ENCODE measurements at places on chromosomes 16 and 17.
A peak's percentile ranks its signal among the peaks of the same experiment; 100 is the strongest.

DNA sequence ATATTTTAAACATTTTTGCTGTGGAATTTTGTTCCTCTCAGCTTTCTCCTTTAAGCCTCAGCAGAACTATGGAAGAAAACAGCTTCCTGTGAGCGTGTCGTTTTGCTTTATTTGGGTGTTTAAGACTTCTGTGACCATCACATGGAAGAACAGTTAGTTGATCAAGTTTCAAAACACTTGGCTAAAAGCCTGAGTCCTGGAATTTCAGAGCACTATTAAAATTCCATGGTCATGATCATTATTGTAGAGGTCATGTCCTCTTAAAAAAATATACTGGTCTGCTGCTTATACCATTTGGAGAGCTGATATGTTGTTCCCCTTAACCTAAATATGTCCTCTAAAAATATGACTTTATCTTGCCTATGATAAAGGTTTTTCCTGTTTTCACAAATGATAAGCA, 12.6 kb upstream of the CDR2 start:
- peak; percentile 18 for DNase-seq

DNA sequence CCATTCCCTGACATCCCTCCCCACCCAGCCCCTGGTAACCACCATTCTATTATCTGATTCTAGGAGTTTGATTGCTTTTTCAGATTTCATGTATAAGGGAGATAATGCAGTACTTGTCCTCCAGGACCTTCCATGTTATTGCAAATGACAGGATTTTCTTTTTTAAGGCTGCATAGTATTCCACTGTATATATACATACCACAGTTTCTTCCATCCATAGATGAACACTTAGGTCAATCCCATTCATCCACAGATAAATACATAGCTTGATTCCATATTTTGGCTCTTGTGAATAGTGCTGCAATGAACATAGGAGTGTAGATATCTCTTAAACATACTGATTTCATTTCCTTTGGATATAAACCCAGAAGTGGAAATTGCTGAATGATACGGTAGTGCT, 183.3 kb downstream of the CEP112 start:
- DNase-seq: no peak

DNA sequence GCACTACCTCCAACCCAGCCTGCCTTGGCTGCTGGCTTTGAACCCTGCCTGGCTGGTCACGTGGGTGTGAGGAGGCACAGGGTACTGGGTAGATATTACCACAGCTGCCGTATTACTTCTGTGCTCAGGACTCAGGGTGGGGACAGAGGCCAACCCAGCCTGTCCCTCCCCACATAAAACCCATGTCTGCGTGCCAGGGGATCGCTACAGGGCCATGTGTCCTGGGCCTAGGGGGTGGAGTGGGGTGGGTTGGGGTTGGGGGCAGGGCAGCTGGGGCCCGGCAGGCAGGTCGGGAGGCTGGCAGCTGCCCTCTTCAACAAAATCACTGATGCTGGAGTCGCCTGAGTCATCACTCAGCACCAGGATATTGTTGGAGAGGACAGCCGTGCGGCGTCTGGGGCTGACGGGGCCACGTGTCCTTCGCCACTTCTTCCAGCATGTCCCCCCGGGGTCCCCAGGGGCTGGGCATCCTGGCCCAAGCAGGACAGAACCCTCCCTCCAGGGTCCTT, 39.7 kb upstream of the PVALEF start:
- no peak for DNase-seq

DNA sequence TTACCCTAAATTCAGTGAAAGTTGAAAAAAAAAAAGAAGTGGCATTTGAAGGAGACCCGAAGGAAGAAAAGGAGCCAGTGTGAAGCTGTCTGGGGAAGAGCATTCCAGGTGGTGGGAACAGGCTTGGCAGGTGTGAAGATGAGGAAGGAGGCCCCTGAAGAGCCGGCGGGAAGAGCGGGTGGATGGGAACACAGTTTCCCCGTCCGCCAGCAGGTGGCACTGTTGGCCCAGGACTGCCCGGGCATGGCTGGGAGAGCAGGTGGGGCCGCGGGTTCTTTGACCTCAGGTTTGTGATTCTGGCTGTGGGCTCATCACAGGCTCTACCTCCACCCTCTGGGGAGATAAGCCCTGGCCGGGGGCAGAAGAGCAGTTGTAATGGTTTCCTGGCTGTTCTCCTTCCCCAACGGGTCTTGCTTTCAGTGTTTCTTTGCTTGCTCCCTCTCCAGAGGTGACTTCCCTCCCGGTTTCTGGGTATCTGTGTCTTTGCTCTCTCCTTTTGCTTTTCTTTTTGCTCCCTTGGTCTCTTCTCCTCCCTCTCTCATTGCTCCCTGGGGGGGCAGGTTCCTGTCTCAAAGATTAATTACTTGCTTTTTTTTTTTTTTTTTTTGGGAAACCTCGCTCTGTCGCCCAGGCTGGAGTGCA, 32.3 kb downstream of the RAP1GAP2 start:
- peak; percentile 46 for DNase-seq

All from T1000 (cell line).